ENCODE measurements at places on chromosomes 6 and 20.

- DNase-seq, result no peak
Measured at GRCh38 chr20:33412484-33412838, 11.1 kb upstream of the CDK5RAP1 start.

DNA sequence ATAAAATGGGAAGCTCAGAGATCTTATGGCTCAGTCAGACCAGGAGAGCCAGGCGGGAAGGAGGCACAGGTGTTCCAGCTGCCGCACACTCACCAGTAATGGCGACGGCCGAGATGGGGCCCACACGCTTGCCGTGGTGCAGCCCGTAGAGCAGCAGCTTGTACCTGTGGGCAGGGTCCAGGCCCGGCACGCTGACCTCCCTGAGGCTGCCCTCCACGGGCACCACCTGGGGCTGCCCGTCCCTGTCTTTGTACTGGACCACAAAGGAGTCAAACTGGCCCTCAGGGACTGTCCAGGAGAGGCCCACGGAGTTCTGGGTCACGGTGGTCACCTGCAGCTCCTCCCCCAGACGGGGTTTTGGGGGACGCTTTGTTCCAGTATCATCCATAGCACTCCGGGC, 31.2 kb downstream of the CYP21A2 start:
- no peak for DNase-seq

DNA sequence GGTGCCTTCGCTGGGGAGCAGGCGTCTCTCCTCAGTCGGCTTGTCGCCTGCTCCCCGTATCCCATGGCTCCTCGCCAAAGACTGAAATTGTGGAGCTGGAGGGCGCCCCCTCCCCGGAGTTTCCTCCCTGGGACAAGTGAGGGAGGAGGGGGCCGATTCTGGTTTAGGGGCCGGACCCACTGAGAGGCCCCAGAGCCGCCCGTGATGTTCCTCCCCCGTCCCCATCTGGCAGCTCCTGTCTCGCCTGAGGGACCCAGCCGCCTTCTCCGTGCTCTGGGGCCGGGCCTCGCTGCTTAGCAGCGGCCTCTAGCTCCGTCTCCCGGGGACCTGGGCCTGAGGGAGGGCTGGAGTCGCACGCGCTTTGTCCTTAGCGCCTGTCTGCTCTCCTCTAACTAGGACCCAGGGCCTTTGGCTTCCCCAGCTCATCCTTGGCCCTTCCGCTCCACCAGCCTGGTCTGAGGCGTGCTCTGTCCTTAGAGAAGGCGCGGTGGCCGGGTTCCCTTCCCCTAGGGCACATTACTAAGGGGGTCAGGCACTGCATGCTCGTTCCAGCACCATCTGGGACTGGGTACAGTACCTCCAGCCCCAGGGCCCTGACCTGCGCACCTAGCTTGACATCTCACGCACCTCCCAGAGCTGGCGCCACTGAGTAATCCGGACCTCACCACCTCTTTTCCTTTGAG, 29.7 kb downstream of the SLC12A5 start:
- no peak for DNase-seq

- no peak for DNase-seq
Measured at GRCh38 chr6:167118006-167118405, 4.9 kb upstream of the CCR6 start.

GRCh38 chr6:40735121-40735520, 148.0 kb upstream of the LRFN2 start:
- DNase-seq, result no peak

DNA sequence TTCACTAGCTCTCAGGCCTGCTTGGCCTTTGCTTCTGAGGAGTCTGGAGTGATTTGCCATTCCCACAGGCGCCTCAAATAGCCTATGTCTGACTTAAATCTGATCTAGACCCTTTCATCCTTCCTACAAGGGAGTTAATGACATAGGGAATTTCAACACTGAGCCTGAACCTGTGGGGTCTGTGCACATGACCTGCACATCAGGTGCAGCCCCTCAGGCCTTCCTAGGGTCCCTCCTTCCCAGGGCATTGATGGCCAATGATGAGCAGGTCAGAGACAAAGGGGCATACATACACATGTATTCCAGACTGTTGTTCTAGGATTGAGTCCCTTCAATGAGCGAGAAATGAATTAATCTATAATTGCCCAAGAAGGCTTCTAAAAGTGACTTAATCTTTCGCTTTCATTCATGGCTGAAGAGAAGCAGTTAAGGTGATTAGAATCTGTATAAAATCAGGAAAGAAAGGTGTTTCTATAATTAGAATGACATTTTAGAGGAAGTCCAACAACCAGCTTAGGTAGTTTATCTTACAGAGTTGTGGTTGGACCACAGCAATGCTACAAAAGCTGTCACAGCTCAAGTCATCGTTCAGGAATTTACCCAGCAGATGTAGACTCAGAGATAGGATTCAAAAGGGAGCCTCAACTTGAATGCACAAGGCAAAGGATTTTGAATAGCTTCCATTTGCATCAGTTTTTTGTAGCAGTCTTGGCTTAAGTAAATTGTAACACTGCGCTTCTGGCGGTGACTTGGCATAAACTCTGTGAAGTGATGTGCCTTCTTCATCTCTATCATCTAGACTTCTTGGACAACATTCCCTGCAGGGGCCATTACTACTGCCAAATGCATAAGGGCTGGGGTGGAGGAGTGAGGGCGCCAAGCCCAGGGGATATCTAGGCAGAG, 27.0 kb upstream of the TBC1D7 start:
- DNase-seq, result no peak

DNA sequence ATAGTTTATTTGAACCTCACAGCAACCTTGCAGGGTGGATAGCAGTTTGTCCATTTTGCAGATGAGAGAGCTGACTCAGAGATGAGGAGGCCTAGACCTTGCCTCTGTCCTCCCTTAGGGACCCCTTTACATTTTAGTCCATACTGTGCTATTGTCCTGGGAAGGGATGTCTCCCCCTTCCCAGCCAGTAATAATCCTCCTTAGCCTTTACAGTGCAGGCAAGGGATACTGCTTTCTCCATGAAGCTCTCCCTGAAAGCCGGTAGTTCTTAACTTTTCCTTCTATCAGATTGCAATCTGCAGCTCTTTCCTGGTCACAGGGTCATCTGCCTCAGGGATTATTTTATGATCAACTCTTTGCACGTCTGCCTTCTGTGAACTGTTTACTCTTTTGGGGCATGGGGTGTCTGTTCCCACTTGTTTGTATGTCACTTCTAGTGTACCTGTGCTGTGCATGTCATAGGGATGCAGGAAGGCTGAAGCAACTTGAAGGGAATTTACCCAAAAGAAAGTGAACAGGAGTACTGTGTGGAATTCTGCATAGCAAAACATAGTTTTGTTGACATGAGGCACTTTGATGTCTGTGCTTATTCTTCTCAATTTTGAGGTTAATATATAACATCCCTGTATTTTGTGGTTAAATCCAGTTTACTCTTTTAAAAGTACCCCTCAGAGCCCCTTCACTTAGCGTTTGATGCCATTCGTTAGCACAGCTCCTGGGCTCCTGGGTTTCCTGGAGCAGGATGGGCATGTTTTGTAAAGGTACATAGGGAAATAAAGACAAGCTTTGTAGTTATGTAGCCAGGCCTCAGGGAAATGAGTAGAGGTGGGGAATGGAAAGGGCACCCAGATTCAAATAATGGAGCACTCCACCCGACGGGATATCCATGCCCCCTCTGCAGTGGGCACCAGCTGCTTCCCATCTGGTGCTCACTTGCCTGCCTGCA, 38.1 kb downstream of the DHX35 start:
- no peak for DNase-seq
